ENCODE measurements at places on chromosomes 13 and 19.
A peak's percentile ranks its signal among the peaks of the same experiment; 100 is the strongest.

DNA sequence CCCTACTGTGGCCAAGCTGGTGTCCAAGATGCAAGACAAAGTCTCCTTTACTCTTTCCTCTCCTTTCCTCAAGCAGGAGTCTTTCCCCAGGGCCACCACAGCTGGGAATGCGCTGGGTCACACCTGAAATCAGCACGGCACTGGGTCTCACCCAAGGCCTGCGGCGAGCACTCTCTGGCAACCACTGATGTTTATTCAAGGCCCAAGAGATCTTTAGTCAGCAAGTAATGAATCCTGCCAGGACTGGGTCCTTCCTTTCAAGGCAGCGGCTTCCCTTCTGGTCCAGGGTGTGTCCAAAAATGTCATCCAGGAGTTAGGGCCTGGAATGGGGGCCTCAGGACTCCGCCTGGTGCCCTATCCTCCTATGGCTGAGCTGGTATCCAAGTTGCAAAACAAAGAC lies 24.1 kb downstream of the BLOC1S3 start:
- DNase-seq, result no peak

DNA sequence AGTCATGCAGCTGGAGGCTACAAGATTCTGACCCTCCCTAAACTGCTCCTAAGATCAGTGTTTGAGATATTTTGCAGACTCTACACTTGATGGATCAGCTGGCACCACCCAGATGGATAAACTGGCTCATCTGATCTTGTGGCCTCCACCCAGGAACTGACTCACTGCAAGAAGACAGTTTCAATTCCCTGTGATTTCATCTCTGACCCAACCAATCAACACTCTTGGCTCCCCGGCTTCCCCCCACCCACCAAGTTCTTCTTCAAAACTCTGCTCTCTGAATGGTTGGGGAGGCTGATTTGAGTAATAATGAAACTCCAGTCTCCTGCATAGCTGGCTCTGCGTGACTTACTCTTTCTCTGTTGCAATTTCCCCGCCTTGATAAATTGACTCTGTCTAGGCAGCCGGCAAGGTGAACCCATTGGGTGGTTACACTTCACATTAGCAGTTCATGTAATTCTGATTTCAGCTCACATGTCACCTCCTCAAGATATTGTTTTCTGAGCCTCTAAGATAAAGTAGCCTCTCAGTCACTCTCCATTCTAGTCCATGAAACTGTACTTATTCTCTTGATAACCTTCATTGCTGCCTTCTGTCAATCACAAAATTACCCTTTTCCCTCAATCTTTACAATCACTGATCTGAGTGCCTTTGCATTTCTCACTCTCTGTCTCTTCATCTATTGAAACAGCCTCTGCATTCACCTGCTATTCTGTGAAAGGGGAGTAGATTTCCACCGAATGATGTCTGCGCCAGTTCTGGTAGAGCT lies 9.9 kb upstream of the FPR3 start:
- no peak for DNase-seq

GRCh38 chr19:43332058-43332922 lies 21.2 kb upstream of the CD177 start:
- DNase-seq, result no peak

GRCh38 chr13:47092202-47092601 lies 195.3 kb upstream of the HTR2A start:
- no peak for DNase-seq

DNA sequence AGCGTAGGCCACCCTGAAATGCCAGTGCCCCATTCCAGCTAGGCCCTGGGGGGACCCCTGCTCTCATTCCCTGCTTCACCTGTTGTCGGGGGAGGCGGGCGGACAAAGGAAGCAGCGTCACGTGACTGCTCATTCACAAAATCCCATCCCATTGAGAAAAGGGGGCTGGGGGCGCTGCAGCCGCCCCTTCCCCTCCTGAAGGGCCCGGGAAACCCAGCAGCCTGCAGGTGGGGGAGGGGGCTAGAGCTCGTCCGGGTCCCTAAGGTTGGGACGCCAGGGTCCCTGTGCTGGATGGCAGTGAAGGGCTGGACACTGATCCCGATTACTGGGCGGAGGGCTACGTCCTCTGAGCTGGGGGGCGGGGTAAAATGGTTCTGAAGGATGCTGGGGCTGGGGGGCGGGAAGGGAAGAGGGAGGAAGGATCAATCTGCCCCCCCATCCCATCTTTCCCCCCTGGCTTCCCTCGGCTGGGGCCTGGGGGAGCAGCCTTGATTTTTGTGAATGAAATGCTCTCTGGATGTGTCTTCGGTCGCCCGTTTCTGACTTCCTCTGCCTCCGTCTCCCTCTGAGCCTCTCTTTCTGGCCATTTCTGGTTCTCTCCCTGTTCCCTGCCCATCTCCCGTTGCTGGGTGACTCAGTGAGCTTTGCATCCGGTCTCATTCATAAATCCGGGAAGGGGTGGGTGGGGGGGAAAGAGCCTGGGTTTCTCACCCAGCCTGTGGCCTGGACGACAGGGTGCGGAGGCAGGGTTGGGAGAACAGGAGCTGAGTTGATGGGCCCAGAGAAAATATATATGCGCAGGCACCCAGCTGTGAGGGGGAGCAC lies 816 bp downstream of the SPRED3 start:
- DNase-seq, result no peak

DNA sequence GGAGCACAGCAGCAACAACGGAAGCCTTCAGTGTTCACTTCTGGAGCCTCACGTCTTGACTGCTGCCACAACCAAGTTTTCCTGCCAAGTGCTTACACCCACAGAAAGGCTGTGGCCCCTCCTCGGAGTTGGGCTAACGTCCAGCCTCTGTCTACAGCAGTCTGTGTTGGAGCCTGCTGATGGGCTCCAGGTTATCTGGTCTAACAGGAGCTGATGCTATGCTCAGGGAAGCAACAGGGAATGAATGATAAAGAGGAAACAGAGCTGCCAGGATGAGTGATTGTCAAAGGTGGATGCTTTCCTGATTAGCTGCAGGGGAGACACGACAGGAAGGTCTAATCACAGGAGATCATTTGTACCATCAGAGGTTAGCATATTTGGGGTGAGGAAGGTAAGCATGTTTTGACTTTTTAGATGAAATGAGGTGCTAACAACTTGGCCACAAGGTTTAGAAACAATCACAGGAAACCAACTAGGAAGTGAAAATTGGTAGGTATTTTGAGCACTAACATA lies 53.8 kb upstream of the RCBTB2 start:
- DNase-seq, result no peak

- no peak for DNase-seq
These were observed 480.5 kb downstream of the KLF12 start for GRCh38 chr13:73653688-73654087.

DNA sequence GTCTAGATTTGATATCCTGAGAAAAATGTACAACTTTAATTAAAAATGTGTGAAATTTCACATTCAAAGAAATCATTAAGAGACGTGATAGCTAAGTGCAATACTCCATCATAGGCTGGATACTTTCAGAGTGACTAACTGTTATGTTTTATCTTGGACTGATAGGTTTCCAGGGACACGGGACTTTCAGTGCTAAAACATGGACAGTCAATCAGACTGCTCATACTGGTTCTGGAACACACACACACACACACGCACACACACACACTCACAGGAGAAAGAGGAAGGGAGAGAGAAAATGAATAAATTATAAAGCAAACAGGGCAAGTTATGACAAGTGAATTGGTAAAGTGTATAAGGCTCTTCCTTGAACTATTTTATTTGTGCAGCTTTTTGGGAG lies 955.9 kb downstream of the SLITRK5 start:
- peak; percentile 3 for DNase-seq

DNA sequence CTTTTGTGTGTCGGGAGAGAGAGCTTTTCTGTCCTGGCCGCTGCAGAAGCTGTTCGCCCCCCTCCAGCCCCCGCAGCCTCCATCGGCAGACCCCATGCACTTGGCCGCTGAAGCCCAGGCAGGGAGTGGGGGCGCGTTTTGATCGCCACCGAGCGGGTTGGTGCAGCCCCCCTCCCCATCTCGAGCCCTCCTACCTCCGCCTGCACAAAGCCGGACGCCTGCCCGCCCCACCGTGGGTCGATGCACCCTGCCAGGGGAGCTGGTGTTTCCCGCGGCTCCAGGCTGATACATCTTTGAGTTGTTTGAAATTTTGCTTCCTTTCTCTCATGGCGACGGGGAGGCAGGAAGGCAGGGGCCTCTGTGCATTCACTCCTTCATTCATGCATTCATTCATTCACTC lies 16.4 kb upstream of the ONECUT3 start:
- DNase-seq, result no peak

DNA sequence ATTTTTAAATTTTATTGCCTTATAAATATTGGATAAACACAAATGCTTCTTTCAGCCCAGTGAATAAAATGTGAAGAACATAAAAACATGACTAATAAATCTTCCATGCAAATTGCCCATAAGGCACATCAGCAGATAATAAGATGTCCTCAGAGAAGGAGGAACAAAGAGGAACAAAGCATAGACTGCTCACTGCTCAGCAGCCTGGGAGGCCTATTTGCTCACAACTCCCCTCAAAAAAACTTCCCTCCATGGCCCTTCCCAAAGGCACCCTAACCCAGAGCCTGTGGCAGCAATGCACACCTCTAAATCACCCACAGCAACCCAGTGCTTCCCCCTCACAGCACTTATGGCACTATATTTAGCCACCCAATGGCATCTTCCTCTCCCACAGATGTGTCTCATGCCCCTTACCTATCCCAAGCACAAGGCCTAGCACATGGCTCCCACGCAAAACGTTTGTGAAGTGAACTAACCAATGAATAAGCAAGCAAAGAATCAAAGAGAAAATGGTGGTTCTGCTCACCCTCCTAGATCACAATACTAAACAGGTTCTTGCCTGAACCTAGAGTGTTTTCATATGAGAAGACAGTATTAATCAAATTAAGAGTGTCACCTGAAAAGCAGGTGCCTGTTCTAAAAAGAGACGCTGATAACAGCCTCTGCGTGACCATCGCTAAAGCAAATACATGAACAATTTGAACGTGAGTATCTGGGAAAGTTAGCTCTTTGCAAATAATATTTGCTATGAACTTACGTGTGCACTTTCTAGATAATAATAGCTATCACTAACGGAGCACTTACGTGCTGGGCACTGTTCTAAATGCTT lies 96.9 kb downstream of the TBC1D4 start:
- DNase-seq, result peak; percentile 25

DNA sequence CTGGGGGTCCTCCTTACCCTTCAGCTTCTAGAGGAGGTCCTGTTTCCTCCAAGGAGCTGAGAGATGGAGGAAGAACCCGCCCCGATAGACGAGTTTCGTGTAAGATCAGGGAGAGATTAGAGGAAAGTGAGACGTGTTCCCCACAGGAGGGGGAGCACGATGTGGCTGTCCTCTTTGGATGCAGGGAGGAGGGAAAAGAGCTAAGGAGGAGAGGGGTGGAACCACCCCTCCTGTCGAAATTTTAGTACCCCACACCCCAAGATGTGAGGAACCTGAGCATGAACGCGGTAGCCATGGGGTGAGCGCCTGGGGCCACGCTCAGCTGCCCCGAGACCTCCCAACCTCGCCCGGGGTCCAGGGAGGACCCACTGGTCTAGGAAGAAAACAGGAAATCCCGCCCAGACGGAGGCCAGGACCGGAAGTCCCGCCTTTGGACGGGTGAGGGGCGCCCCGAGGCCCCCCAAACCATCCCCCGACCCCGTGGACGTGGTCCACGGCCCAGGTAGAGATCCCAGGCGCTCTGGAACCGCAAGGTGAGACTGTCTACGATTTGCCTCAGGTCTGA lies 1.2 kb downstream of the AKT1S1 start:
- DNase-seq, result peak; percentile 71

DNA sequence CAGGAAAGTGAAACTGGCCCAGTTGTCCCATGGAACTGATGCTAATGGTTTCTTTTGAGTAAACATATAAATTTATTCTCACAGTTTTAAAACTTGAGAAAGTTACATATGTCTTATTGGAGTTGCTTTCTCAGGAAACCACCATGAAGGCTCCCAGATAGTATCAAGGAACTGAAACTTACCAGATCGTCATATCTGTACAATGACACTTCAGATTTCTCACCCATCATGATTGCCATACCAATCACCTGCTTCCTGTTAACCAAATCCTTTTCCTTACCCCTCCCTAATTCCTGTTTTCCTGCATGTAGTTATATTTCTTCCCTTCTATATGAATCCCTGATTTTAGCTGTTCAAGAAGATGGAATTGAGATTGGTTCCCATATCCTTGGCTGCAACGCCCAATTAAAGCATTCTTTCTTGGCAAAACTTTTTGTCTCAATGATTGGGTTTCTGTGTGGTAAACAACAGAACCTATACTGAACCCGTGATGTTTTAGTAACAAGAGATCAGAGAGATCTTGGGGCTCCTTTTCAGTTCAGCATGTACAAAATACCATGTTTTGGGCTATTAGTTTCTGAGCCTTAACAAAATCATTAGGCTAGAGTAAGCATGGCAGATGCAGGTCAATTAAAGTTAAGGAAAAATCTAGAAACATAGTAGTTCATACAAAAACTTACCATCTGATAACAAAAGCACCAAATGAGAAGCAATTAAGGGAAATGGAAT lies 781.3 kb upstream of the MIR17HG start:
- no peak for DNase-seq

- DNase-seq, result no peak
These were observed 10.8 kb downstream of the RSPH6A start for GRCh38 chr19:45804140-45804958.

DNA sequence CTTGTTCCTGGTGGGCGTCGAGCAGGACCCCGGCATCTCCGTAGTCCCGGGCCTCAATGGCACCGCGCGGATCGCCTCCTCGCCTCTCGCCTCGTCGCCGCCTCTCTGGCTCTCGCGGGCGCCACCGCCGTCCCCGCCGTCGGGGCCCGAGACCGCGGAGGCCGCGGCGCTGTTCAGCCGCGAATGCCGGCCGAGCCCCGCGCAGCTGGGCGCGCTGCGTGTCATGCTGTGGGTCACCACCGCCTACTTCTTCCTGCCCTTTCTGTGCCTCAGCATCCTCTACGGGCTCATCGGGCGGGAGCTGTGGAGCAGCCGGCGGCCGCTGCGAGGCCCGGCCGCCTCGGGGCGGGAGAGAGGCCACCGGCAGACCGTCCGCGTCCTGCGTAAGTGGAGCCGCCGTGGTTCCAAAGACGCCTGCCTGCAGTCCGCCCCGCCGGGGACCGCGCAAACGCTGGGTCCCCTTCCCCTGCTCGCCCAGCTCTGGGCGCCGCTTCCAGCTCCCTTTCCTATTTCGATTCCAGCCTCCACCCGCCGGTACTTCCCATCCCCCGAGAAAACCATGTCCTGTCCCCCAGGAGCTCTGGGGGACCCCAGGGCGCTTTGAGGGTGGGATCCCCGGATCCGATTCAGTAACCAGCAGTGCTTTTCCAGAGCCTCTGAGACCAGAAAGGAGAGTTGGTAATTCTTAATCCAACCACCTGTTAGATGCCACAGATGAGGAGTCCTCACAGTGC lies 885 bp downstream of the MLNR start:
- DNase-seq, result no peak

- no peak for DNase-seq
These were observed 15.2 kb downstream of the SAE1 start for GRCh38 chr19:47145639-47146486.

Data from KBM-7 (cell line).